NCI-H2171 treated with DMSO at 0.1 percent for 48 hours (cell line): ENCODE measurements at places on chromosomes 11 and 22.

GRCh38 chr11:108204929-108205499 is 17.4 kb downstream of the NPAT start:
- no peak for DNase-seq

DNA sequence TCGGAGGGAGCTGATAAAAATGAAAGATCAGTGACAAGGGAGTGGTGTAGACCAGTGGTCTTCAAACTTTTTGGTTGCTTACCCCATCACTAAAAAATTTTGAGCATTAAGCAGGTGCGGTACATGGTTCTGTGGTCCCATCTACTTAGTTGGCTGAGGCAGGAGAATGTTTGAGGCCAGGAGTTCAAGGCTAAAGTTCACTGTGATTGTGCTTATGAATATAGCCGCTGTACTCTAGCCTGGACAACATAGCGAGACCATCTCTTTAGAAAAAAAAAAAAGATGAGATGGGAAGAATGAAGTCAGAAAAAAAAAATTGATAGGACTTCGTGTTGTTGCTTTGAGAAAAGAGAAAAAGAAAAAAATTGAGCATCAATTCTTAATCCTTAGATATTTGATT is 7.8 kb downstream of the MTMR3 start:
- no peak for DNase-seq

- no peak for DNase-seq
These were observed 218.2 kb downstream of the JRKL start for GRCh38 chr11:96607864-96608558.

DNA sequence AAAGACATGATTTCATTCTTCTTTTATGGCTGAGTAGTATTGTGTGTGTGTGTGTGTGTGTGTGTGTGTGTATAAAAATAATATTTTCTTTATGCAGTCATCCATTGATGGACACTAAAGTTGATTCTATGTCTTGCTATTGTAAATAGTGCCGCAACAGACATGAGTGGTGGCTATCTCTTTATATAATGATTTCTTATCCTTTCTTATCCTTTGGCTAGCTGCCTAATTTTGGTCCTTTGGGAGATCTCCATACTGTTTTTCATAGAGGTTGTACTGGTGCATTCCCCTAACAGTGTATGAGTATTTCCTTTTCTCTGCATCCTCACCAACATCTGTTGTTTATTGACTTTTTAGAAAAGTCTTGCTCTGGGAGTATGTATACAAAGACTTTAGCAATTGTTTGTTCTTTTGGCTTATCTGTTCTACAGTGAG is 107.0 kb downstream of the STIM1 start:
- DNase-seq: peak; percentile 41
